ENCODE measurements at places on chromosomes 3 and 15.

GRCh38 chr3:10815487-10815886 lies 541 bp upstream of the SLC6A11 start:
- DNase-seq: no peak

DNA sequence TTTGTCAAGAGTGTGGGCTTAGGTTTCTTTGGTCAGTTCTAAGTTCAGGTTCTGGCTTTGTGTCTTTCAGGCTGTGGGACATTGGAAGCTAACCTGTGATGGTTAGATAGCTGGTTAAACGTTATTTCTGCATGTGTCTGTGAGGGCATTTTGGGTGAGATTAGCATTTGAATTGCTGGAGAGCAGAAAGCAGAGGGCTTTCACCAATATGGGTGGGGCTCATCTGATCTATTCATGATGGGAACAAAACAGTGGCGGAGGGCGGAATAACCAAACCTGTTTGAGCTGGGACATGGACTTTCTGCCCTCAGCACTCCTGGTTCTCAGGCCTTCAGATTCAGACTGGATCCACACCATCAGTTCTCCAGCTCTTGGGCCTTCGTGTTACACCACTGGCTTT lies 195.4 kb downstream of the KLF13 start:
- no peak for DNase-seq

DNA sequence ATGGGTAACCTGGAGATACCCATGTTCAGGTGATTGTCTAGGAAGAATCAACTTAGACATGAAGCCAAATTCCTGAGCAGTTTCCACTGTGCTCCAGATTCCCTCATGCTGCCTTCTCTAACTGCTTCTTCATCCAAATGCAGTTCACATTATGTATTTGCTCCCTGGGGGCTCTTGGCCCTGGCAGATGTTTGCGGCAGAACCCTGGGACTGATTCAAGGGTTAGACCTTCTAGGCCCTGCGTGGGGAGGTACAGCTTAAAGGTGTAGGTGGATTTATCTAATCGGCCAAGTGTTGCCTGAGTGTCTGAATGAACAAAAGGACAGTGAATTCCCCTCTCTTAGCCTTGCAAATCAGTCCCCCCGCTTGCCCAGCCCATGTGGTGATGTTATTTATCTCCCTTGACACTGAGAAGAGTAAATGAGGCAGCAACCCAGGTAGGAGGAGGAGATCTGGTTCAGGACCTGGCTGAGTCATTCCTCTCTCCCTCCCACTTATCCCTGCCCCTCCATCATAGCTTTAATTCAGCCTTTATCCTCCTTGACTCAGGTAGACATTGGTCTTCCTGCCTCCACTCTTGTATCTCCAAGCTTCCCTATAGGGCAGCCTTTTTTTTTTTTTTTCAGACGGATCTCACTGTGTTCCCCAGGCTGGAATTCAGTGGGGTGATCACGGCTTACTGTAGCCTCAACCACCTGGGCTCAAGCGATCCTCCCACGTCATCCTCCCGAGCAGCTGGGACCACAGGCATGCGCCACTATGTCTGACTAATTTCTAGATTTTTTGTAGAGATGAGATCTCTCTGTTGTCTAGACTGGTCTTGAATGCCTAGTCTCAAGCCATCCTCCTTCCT lies 54.8 kb downstream of the MAGEF1 start:
- DNase-seq: peak; percentile 79

GRCh38 chr15:91912336-91912735 lies 58.8 kb downstream of the SLCO3A1 start:
- no peak for DNase-seq

DNA sequence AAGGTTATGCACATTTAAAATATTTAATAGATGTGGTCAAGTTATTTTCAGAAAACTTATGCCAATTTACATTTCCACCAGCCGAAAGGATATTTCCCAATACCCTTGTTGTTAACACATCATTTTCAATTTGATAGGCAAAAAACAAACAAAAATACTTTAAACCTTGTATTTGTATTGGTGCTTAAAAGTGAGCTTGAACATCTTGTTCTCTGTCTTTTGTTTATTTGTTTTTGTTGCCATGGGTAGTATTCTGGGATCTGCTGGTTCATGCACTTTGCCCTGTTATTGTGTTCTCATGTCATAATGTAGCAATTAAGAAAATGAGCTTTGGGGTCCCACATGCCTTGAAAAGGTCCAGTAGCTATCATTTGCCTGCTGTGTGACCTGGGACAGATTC lies 191.4 kb downstream of the LRTM1 start:
- no peak for DNase-seq

DNA sequence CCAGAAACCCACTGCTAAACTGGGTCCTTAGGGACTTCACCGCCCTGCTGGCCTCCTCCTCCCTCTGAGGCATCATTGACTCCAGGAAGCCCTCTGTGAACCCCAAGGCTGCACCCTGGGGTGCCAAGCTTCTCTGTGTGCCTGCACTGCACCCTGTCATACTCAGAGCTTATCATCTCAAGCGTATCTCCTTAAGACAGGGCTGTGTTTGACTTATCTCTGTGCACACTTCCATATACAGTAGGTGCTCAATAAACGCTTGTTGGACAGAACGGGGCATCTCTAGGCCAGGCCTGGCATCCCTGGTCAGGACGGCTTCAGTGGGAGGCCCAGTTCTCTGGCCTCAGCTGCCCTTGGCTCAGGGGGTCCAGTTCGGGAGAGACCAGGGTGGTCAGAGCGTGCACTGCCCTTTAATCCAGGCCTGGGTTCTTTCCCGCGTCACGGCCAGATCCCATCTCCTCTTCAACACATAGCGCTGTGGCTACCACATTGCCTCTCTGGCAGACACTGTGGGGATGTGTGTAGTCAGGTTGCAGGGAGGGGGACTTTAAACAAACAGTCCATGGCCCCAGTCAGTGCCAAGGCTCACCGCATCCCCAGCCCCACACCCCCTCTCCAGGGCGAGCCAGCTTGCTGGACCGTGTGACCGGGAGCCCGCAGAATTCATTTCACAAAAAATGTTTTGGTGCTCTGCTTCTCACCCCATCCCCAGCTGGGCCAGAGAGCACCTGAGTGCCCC lies 33.4 kb downstream of the MAGEF1 start:
- DNase-seq: no peak

- DNase-seq: no peak
Observed at GRCh38 chr15:100255644-100256043, 86.1 kb downstream of the ADAMTS17 start.

DNA sequence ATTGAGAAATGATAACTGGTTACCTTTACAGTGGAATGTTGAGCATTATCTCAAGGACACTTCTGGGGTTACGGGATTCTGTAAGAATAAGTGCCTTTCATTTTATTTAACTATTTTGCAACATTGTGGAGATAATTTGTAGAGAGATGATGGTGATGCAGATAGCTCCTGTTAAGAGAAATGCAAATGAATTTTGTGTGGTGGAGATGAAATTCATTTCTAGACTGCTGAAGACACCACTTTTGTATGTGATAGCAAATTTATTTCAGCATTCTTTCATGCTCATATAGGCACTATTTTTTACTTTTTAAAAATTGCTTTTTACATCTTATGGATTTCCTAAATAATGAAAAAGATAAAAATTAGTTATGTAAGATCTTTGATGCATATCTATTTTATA lies 463.3 kb upstream of the CBLB start:
- DNase-seq: no peak

DNA sequence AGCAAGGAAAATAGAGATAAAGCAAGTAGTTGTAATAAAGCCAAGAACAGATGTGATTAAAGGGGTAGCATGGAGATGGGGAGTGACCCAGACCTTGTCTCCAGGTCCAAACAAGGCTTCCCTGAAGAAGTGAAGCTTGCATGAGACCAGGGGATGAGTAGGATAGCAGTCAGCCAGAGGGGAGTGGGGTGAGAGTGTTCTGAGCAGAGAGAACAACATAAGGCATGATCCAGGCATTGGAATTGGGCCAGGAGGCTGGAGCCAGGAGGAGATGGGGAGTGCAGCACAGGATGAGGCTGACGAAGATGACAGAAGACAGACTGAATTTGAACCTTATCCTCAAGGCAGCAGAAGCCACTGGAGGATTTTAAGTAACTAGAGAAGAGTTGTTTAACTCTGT lies 7.2 kb downstream of the TMOD2 start:
- no peak for DNase-seq

- DNase-seq: no peak
Observed at GRCh38 chr15:80461356-80462095, 57.3 kb downstream of the ARNT2 start.

GRCh38 chr15:80384432-80384831 lies 19.8 kb upstream of the ARNT2 start:
- no peak for DNase-seq

DNA sequence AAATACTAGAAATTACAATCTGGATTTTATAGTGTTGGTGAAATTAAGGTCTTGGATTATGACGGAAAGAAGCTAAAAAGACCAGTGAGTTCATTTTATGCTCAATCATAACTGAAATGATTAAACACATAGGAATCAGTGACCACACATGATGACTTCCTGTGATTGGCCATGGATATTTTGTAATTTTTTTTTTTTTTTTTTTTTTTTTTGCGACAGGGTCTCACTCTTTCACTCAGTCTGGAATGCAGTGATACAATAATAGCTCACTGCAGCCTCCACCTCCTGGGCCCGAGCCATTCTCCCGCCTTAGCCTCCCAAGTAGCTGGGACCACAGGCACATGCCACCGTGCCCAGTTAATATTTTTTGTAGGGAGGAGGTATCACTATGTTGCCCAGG lies 47.4 kb downstream of the PAQR5 start:
- no peak for DNase-seq

DNA sequence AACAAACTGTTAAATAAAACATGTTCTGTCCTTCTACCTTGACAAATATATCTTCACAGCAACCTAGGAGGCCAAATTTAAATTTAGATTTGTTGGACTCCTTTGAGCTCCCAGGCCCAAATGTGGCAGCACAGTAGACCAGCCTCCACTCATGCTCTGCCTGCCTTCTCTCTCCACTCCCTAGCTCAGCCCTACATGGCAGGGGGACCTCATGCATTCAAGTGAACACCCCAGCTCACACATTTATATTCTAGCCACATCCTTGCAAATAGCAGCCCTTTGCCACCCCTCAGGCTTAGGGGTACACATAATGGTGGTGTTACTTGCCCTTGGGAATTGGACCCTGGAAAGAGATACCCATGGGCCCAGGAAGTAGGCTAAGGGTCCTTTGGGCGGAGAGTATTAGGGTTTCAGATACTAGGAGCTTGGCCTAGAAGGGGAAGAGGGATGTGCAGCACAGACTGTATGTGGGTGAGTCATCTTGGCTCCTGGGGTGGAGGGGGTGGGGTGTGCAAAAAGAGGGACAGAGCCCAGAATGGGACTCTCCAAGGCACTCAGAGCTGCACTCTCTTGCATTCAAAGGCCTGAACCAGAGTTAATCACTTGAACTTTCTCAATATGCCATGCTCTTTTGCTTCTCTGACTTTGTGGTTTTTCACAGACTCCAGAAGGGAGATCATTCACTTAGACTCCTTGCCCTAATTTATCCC lies 268.4 kb upstream of the ROPN1 start:
- DNase-seq: no peak

GRCh38 chr15:70947351-70948335 lies 55.0 kb downstream of the LRRC49 start:
- no peak for DNase-seq

DNA sequence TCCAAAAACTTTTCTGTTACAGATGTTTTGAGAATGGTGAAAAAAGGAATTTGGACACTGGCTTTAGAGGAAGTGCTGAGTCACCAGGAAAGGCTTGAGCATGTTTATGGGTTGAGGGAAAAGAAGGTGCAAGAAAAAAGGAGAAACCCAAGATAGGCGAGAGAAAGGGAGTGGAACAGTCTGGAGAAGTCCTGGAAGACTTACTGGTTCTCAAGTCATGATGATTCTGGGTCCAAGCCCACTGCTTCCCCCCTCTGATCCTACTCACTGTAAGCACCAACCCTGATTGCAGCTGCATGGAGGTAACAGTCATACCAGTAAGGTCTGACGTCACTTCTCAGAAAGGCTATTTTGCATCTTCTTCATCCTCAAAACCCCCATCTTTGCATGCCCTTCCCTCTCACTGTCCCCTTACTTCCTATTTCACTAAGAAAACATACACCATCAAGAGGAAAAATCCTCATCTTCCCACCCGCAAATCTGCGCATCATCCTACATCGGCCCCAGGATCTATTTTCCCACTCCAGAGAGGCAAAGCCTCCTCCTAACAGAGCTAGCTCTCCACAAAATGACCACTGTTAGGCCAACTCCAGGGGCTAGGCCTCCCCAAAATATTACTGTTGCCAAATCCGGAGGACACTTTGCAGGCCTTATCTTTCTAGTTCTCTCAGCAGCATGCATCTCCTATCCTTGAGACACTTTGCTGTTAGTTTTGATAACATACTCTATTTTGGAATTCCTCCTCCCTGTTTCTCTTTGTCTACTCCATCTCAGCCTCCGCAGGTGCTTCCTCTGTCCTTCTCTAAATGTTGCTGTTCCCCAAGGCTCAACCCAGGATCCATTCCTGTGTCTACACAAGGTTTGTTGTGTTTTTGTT lies 3.2 kb upstream of the ATP13A3 start:
- DNase-seq: peak; percentile 78

DNA sequence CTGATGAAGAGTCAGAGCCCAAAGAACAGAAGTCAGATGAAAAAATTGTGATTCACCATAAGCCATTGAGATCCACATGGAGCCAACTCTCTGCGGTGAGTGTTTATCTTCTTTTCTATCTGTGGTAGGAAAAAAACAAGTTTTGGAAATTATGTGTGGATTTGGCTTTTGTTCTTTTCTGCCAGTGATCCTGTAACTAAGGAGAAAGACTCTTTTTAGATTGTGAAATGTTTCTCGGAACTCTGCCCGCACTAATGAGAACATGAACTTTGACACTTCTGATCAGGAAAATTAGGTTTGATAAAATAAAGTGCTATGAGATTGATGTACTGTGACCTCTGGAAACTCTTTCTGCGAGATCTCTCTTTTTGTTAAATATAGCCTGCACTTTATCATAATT lies 8.4 kb downstream of the ARHGEF26 start:
- DNase-seq: no peak

- DNase-seq: no peak
Observed at GRCh38 chr3:167852216-167852615, 116.7 kb downstream of the SERPINI1 start.

DNA sequence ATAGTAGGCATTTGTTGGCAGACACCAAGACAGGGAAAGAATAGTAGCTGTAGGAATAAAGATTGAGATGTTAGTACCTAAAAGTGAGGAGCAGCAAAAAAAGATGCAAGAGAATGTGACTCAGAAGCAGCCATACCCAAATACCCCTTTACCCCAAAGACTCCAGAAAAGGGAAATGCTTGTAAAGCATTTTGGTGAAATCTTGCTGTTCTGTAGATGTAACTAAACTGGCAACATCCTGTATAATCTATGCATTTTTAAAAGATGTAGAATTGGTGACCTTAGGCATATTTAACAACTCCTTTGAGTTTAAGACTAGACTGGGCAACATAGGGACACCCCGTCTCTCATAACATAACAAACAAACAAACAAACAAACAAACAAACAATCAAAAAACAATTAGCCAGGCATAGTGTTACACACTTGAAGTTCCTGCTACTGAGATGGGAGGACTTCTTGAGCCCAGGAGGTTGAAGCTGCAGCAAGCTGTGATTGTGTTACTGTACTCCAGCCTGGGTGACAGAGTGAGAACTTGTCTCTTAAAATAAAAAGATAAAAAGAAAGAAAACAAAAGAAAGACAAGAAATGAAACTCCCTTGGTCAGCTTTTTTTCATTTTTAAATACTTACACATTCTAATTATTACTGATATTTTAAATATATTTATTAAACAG lies 361.5 kb upstream of the KCNH8 start:
- no peak for DNase-seq

GRCh38 chr3:59235634-59236012 lies 185.8 kb upstream of the CFAP20DC start:
- peak; percentile 49 for DNase-seq

Data from GM13976 (cell line).